ENCODE measurements at places on chromosomes 1 and 21. TPM values are rescaled to one million over a fixed set of nuclear protein-coding genes. Genes with fewer than 3 reads are reported as not detected.

GJB3 gene
- polyA plus RNA-seq = 0.23 TPM

GRCh38 chr1:85865213-85865612 is 157.0 kb upstream of the ZNHIT6 start:
- no peak for DNase-seq

MROH9 gene
- not detected for polyA plus RNA-seq

- no peak for DNase-seq
Observed at GRCh38 chr1:150262388-150263320, 5.1 kb downstream of the CA14 start.

GRCh38 chr1:38814984-38815464 is 44.5 kb downstream of the RRAGC start:
- DNase-seq = no peak

GRCh38 chr21:44854664-44855446 is 18.6 kb downstream of the PTTG1IP start:
- DNase-seq = no peak

- no peak for DNase-seq
Observed at GRCh38 chr1:40096646-40096976, 441 bp downstream of the PPT1 start.

GRCh38 chr1:54287176-54287650 is 87.2 kb downstream of the MRPL37 start:
- peak; percentile 81 for DNase-seq

GBP7 gene
- not detected for polyA plus RNA-seq

SERTAD4 gene
- polyA plus RNA-seq = 3.3 TPM

- no peak for DNase-seq
Observed at GRCh38 chr1:81801651-81802456, 1.1 kb downstream of the ADGRL2 start.

GRCh38 chr1:212752934-212753497 is 38.6 kb downstream of the NSL1 start:
- DNase-seq = no peak

NECTIN4 gene
- polyA plus RNA-seq = 4.0 TPM

Measured in left kidney (tissue), 8 donors.